ENCODE measurements at places on chromosomes 1 and 21. TPM values are rescaled to one million over a fixed set of nuclear protein-coding genes. Genes with fewer than 3 reads are reported as not detected.

The ZNF670 gene
- 2.3 TPM for total RNA-seq

The CA14 gene
- not detected for total RNA-seq

DNA sequence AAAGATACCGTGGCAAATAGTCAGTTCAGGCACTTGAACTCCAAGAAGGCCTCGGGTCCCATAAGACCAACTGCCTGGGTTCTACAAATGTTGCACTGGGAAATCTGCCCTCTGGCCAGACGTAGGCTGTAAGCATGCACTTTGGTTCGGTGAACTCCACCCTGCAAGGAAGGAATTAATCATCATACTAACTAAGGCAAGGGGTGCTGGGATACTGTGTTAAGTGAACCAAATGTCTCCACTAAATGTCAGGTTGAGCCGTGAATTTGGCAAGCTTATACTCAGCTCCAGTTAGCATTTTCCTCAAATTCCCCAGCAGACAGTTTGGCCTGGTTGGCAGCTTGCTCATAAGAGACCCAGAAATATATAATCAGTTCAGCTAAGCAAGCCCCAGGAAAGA lies 385.9 kb downstream of the GPATCH2 start:
- H3K36me3 ChIP-seq: no peaks in the 10 kb centered on the region
- H3K4me3 ChIP-seq: no peak overlapping the region
- no peaks in the 10 kb centered on the region for H3K27me3 ChIP-seq
- no peak for DNase-seq
- H3K27ac ChIP-seq: no peak overlapping the region

DNA sequence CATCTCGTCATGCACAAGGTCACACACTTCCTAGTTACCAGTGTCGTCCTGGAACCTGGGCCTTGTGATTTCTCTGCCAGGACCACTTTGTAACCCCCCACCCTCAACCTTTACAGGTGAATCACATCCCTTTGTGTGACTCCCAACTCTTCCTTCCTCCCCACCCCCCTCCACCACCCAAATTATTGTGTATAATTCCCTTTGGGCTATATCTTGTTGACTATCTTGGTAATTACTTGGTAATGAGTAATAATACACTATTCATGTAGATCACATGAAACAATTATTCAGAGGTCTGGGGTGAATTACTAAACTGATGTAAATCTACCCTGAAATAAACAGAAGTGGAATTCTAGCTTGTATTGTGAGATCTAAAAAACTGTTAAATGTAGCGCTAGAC lies 1.7 kb downstream of the KCNK1 start:
- peak overlapping the region; percentile 76 for H3K27ac ChIP-seq
- no peaks in the 10 kb centered on the region for H3K27me3 ChIP-seq
- H3K4me3 ChIP-seq: peak overlapping the region; percentile 46
- DNase-seq: no peak
- H3K4me1 ChIP-seq: peaks cover 5% of the 10 kb centered on the region
- no peaks in the 10 kb centered on the region for H3K36me3 ChIP-seq

- H3K36me3 ChIP-seq: no peaks in the 10 kb centered on the region
- no peaks in the 10 kb centered on the region for H3K27me3 ChIP-seq
- no peak overlapping the region for H3K27ac ChIP-seq
- peaks cover 18% of the 10 kb centered on the region for H3K4me1 ChIP-seq
- DNase-seq: no peak
Observed at GRCh38 chr1:156112276-156113137, 2.0 kb upstream of the LMNA start.

DNA sequence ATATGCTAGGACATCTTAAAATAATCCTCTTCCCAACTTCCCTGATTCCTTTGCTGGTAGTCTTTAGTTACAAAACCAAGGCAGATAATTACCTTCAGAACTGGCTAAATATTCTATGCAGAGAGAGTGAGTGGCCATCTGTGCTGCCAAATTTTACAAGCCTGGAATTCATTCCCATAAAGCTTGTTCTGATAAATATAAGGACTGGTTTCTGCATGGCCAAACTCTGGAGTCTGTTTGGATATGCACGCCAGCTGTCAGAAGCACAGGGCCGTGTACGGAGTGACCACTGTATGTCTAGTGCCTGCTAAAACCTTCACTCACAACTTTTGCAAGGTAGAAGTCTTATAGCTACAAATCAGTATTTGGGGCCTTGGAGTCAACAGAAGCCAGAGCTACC lies 66.5 kb upstream of the RAVER2 start:
- no peaks in the 10 kb centered on the region for H3K4me1 ChIP-seq
- peaks cover 6% of the 10 kb centered on the region for H3K36me3 ChIP-seq
- H3K27me3 ChIP-seq: no peaks in the 10 kb centered on the region
- H3K4me3 ChIP-seq: no peak overlapping the region
- DNase-seq: no peak
